ENCODE measurements at places on chromosomes 13 and 19.

DNA sequence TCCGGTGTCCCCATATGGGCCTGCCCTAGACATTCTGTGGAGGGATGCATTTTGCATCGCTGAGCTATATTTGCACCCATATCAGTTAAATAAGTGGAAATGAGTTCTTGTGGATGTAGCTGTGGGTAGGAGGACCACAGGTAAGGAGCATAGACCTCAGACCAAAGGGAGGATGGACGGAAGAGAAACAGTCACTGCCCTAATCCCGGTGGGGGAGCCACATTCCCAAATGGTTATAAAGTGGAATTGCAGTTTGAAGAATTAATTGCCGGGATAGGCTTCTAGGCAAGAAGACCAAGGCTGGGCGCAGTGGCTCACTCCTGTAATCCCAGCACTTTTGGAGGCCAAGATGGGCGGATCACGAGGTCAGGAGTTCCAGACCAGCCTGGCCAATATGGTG lies 1.8 kb downstream of the SDHAF1 start:
- DNase-seq, result no peak

DNA sequence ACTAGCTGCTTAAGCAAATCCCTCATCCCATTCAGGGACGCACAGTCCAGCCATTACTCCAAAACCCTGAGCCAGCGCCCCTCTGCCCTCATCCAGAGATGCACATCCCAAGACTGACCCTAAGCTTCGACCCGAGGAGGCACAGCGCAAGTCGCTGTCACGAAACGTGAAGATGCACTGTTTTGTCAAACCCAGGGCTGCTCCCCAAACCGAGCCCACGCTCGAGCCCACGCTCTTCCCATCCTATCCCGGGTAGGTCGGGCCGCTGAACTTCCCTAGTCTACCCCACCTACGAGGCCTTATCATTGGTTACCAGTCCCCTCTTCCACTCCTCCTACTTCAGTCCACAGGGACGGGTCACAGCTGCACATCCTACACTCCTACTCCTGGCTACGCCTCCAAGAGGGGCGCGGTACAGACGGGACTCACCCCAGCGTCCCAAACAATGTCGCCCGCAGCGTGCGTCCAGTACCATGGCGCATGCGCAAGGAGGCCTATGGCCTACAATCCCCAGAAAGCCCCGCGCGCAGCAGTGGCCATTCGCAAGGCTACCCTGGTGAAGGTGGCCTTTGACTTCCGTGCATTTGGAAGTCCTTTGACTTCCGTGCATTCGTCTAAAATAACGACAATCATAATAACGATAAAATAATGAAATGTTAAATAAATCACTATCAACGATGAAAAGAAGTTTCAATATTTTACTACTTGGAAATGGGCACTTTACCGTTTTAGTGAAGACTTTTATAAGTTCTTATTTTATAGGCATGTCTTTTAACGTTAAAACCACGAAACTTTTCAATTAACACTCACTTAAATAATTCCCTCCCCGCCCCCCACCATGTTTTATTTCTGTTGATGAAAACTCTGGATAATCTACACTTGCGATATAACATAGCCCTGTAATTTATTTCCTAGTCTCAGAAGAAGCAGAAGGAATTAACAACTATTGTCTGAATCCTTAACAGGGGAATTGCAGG lies at the start of gene ZNF285:
Gene ZNF285 (minus strand): TSS at position 470 of the 977 bp plus-strand sequence. CDS start 4,395 bp downstream, outside the sequence.
- DNase-seq, result peak; percentile 99

DNA sequence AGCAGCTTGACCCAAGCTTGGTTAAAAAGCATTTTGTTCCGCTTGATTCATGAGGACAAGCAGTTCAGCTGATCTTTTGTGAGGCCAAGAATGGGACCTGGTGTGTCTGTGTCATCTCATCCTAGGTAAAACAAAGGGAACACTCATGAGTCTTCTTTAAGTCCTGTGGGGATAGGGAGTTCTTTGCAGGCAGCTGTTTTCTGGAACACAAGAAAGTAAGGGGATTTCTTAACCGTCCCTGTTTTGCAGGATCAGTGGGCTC lies 134.5 kb upstream of the TMTC4 start:
- no peak for DNase-seq

DNA sequence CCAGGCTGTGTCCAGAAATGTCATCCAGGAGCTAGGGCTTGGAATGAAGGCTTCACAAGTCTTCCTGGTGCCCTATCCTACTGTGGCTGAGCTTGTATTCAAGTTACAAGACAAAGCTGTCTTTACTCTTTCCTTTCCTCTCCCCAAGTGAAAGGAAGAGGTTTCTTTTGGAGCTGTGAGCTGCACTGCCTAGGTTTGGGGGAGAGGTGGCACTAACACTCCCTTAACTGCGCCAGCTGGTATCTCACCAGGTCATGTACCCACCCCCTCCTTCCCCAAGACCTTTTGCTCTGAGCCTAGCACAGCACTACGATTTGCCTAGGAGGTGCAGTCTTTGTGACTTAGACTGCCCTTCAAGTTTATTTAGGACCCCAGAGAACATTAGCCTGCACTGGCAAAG lies 2053.6 kb upstream of the PRR20A start:
- DNase-seq, result no peak

GRCh38 chr13:100533588-100534041 lies 55.0 kb downstream of the GGACT start:
- DNase-seq, result no peak

GRCh38 chr19:19296953-19297689 lies 23.2 kb downstream of the SUGP1 start:
- DNase-seq, result no peak

- no peak for DNase-seq
Measured at GRCh38 chr13:95229855-95230254, 71.4 kb downstream of the ABCC4 start.

GRCh38 chr13:42039457-42039945 lies 8.9 kb upstream of the DGKH start:
- DNase-seq, result no peak

GRCh38 chr13:26589754-26590153 lies 32.3 kb downstream of the WASF3 start:
- peak; percentile 32 for DNase-seq

GRCh38 chr19:47210689-47211316 lies 20.2 kb downstream of the BBC3 start:
- peak; percentile 90 for DNase-seq

GRCh38 chr13:59532405-59532804 lies 631.3 kb downstream of the DIAPH3 start:
- no peak for DNase-seq

GRCh38 chr13:73079359-73079758 lies 20.6 kb downstream of the KLF5 start:
- no peak for DNase-seq

GRCh38 chr13:50106559-50106958 lies 91.3 kb downstream of the KCNRG start:
- DNase-seq, result no peak

DNA sequence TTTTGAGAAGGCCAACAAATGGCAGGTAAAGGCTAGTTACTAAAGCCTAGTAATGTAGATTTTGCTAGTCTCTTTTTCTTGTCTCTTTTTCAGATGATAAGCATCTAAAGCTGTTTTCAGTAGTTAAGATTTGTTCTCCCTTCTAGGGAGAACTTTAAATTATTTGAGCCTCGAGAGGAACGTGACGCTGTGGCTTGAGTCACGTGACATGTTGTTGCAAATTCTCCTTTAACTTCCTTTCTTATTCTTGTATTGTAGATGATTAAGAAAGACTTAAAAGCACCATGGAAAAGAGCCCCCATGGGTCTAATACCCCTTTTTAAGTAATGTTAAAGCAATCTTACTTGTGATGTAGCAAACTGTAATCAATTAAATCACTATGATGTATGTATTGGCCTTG lies 2698.7 kb downstream of the PCDH9 start:
- no peak for DNase-seq

- no peak for DNase-seq
Measured at GRCh38 chr13:43445668-43446067, 341.1 kb downstream of the ENOX1 start.

- no peak for DNase-seq
Measured at GRCh38 chr19:19191768-19192077, 229 bp downstream of the BORCS8 start.

GRCh38 chr19:1884719-1885334 lies 469 bp downstream of the ABHD17A start:
- DNase-seq, result no peak

DNA sequence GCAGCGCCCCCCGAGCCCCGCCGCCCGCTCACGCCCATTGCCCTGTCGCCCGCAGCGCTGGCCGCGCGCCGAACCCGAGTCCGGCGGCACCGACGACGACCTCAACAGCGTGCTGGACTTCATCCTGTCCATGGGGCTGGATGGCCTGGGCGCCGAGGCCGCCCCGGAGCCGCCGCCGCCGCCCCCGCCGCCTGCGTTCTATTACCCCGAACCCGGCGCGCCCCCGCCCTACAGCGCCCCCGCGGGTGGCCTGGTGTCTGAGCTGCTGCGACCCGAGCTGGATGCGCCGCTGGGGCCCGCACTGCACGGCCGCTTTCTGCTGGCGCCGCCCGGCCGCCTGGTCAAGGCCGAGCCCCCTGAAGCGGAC lies 518 bp downstream of the KLF2 start:
- DNase-seq, result no peak

DNA sequence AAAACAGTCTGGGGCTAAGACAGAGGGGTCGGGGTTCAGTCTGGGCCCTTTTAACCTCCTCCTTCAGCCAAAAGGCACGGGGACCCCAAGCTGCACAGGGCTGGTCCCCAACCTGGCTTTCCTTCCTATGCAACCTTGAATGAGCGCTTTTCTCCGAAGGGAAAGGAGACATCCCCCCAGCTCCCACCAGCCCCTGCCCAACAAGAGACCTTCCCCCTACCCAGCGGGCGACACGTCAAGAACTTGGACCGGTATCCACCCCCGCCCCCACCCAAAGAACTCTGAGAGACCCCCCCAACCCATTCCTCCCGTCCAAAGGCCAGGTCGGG lies 35.0 kb upstream of the NANOS3 start:
- peak; percentile 50 for DNase-seq

DNA sequence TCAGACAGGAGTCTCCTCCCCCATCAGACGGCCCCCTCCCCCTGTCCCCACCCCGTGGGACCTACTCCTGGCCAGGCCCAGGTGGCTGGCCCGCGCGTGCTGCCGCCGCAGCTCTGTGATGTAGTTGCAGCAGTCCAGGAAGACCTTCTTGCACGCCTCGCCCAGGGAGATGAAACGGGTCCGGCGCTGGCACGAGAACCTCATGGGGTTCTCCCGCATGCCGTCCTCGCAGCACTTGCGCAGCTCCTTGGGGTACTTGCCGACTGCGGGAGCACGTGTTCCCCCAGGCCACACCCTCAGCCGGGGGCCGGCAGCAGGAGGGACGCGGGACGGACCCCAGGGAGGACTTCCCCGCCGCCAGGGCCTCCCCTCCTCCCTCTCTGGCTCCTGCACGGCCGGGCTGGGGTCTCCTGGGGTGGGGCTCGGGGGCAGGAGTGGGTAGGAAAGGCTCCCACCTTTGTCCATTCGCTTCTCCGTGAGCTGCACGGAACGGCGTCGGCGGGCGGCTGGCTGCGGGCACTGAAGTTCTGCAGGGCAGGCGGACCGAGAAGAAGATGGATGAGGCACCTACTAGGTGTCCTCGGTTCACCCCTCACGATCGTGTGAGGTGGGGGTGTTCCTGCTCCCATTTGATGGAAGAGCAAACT lies 13.3 kb downstream of the C3 start:
- no peak for DNase-seq

- DNase-seq, result no peak
Measured at GRCh38 chr13:107807306-107808073, 407.8 kb downstream of the LIG4 start.

DNA sequence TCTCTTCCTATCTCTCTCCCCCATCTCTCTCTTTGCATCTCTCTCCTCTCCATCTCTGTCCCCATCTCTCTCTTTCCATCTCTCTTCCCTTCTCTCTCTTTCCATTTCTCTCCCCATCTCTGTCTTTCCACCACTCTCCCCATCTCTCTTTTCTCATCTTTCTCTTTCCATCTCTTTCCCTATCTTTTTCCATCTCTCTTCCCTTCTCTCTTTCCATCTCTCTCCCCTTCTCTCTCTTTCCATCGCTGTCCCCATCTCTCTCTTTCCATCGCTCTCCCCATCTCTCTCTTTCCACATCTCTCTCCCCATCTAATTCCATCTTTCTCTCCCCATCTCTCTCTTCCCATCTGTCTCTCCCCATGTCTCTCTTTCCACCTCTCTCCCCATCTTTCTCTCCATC lies 24.5 kb downstream of the ADGRE3 start:
- DNase-seq, result no peak

DNA sequence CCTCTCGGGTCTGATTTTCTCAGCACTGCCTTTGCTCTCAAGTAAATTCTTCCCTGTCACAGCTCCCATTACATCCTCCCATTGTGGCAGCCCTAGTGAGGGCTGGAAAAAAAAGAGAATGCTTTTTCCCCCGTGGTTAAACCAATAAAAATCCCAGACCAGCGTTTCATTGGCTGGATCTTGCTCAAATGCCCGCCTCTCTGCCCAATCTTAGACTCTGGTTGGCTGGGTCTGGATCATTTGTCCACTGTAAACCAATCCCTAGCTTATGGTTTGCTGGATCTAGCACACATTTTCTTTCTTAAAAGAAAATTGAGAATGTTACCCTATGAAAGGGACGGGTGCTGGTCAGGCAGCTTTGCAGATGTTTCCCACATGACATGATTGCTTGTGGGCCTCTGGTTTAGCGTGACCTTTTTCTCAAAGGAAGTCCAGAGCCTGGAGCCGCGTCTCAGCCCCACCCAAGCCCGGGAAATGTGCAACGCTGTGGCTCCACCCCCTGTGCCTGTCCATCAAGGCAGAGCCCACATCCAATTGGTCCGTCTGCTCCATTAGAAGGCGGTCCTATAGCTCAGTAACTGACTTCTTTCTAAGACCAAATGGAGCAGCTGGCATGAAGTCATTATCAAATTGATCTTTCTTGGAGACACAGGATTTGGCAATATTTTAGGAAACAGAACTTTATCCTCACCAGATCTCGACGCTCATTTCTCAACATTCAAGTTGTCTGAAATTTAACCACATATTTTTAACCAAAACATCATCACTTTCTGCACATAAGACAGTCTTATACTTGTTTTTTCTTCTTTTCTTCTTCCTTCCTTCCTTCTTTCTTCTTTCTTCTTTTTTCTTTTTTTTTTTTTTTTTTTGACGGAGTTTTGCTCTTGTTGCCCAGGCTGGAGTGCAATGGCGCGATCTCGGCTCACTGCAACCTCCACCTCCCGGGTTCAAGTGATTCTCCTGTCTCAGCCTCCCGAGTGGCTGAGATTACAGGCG lies 2.6 kb upstream of the MCEMP1 start:
- peak; percentile 85 for DNase-seq

DNA sequence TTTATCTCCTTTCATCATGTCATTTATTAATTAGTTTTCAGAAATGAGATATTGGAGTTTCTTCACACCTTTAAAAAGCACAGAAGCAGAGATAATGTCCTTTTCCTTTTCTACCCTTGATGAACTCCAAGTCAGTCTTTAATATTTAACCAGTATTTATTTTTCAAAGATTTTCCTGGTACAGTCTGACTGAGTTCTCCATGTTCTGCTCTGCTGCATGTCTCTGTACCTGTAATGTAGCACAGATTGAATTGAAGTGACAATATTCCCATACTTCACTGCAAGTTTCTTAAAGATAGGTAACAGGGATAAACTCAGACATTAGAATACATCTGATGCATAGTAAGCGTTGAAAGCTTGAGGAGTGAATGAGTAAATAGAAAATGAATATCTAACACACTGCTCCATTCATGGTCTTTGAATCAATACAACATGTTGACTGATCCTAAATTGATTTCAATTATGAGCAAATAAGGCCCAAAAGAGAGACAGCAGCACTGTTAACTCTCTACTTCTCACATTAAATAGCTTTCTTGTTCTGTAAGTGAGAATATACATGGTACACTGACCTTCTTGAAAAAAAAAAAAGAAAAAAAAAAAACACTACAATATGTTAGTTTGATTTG lies 1323.6 kb upstream of the PRR20A start:
- DNase-seq, result no peak

GRCh38 chr19:19550485-19550929 lies 12.4 kb downstream of the CILP2 start:
- DNase-seq, result no peak

- no peak for DNase-seq
Measured at GRCh38 chr13:87129602-87130300, 541.4 kb upstream of the SLITRK5 start.
